Vagina (tissue), 2 donors: ENCODE measurements at places on chromosomes 13 and 19.

DNA sequence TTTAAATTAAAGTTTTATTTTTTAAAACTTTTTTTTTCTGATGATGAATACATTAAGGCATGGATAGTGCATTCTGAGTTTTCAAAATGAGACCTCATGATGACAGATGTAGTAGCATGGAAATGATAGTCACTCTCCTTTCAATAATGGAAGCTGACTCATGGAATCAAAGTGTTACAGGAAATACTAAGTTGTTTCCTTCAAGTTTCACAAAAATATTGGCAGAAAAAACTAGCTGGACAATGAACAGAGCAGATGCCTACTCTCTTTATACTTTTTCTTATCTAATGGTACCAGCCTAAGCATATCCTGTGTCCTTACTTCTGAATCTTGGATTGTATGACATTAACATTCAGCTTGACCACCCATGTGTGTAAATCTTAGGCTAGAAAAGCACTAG lies 1337.3 kb downstream of the PCDH9 start:
- H3K4me3 ChIP-seq, result no peak overlapping the region
- no peak overlapping the region for H3K27ac ChIP-seq
- no peaks in the 10 kb centered on the region for H3K4me1 ChIP-seq
- no peak for DNase-seq
- H3K36me3 ChIP-seq, result no peaks in the 10 kb centered on the region
- no peaks in the 10 kb centered on the region for H3K27me3 ChIP-seq

GRCh38 chr13:28654276-28654675 lies 4.7 kb upstream of the POMP start:
- DNase-seq, result no peak
- no peak overlapping the region for H3K27ac ChIP-seq
- peaks cover 31% of the 10 kb centered on the region for H3K4me1 ChIP-seq
- no peaks in the 10 kb centered on the region for H3K27me3 ChIP-seq
- H3K36me3 ChIP-seq, result no peaks in the 10 kb centered on the region

GRCh38 chr13:25821776-25822175 lies 230.0 kb downstream of the SHISA2 start:
- H3K4me1 ChIP-seq, result peaks cover 4% of the 10 kb centered on the region
- H3K27ac ChIP-seq, result no peak overlapping the region
- no peak for DNase-seq
- no peaks in the 10 kb centered on the region for H3K27me3 ChIP-seq

- peaks cover 84% of the 10 kb centered on the region for H3K4me1 ChIP-seq
- H3K27ac ChIP-seq, result no peak overlapping the region
These were observed 6.3 kb downstream of the ARGLU1 start for GRCh38 chr13:106561551-106562170.

DNA sequence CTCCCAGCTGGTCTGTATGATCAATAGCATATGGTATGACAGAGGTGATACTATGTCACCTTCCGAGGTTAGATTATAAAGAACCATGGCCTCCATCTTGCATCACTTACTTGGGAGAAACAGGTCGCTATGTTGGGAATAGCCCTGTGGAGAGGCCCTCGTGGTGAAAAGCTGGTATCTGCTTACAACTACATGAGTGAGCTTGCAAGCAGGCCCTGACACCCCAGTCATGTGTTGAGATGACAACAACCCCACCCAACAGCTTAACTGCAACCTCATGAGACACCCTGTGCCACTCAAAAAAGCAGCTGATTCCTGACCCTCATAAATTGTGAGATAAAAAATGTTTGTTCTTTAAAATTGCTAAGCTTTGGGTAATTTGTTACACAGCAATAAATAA lies 18.8 kb downstream of the MTRF1 start:
- no peak overlapping the region for H3K4me3 ChIP-seq
- H3K36me3 ChIP-seq, result peaks cover 8% of the 10 kb centered on the region
- no peak for DNase-seq
- H3K27ac ChIP-seq, result peak overlapping the region; percentile 79

GRCh38 chr19:42521346-42522030 lies 6.8 kb downstream of the CEACAM1 start:
- no peak for DNase-seq
- no peaks in the 10 kb centered on the region for H3K36me3 ChIP-seq
- no peaks in the 10 kb centered on the region for H3K4me1 ChIP-seq
- no peaks in the 10 kb centered on the region for H3K27me3 ChIP-seq
